NCI-H774 (cell line): ENCODE measurements at places on chromosomes 6 and 20.

DNA sequence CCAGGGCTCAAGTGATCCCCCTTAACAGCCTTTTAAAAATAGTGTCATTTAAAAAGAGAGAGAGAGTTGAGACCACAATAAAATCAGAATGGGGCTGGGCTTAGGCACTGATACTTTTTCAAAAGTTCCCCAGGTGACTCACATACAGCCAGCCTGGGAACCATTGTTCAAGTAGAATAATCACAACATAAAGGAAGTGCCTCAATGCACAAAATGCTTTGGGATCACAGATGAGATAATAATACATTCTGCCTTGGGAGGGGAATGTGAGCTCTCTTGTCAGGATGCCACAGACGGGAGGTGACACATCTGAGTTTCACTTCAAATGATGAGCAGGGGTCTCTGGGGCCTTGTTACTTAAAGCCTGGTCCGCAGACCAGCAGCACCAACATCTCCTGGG lies 34.0 kb upstream of the GABRR1 start:
- no peak for DNase-seq

DNA sequence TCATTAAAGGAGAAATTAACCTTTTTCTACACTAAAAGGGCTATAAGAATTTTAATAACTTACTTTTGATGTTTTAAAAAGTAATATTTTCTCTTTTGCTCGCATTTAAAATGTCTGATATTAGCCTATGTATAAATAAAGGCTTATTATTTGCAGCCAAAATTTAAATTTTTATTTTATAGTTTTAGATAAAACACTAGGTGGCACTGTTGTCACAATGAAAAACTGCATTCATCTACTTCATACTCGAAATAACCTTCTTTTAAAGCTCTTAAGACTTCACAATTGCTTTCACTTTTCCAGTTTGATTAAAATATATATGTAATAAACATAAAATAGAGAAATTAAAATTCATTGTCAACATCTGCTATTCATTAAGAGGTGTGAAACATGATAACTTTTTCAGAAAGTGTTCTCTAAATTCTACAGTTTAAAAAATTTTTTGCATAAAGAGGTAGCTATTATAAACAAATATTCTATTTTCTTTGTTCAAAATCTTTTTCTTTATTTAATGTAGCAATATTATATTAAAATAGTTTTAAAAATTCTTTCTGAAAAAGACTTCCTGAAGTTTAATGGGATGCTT lies 78.8 kb upstream of the DEFB112 start:
- DNase-seq, result no peak

DNA sequence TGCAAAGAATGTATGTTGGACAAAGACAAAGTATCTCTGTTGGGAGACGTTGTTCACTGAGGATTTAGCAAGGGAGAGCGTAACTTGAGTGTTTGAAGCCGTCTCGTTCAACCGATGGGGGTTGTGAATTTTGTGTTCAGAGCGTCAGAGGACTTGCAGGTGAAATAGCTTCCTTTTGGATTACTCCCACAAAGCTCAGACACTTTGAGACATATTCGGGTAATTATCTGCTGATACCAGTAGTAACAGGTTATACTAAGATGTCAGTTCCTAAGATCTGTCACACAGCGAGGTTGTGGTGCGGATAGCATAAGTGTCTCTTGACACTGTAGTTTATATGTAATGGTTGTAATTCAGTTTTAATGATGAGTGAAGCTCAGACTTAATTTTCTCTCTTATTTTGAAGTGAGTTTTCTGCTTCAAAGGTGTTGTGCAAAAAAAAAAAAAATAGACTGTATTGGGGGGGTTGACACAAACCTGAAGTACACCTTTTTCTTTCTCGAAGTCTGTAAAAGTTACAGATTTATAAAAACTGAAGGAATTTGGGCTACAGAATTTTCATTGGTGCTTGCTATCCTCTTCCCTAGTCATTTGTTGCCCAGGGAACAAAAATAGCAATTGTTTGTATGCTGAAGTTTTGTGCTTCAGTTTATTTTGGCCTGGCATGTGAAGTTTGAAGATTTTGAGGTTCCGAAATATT lies 1.7 kb downstream of the ASXL1 start:
- no peak for DNase-seq

DNA sequence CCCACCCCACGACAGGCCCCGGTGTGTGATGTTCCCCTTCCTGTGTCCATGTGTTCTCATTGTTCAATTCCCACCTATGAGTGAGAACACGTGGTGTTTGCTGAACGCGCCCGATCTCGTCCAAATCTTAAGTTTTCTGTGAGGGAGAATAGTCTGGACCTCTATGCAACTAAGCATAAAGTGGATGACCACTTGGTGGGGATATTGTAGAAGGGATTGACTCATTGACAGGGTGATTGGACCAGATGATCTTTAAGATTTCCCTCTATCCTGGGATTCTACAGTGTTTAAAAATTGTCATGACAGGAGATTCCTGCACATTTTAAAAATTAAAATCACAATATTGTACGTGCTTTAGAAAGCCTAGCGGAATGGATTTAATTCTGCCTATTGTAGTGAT lies 141.3 kb downstream of the TRMT11 start:
- no peak for DNase-seq

GRCh38 chr20:3306068-3306467 lies 67.1 kb upstream of the SLC4A11 start:
- no peak for DNase-seq

GRCh38 chr6:5230081-5230480 lies 30.7 kb downstream of the LYRM4 start:
- no peak for DNase-seq

GRCh38 chr6:53172468-53172803 lies 23.8 kb upstream of the GCM1 start:
- no peak for DNase-seq

DNA sequence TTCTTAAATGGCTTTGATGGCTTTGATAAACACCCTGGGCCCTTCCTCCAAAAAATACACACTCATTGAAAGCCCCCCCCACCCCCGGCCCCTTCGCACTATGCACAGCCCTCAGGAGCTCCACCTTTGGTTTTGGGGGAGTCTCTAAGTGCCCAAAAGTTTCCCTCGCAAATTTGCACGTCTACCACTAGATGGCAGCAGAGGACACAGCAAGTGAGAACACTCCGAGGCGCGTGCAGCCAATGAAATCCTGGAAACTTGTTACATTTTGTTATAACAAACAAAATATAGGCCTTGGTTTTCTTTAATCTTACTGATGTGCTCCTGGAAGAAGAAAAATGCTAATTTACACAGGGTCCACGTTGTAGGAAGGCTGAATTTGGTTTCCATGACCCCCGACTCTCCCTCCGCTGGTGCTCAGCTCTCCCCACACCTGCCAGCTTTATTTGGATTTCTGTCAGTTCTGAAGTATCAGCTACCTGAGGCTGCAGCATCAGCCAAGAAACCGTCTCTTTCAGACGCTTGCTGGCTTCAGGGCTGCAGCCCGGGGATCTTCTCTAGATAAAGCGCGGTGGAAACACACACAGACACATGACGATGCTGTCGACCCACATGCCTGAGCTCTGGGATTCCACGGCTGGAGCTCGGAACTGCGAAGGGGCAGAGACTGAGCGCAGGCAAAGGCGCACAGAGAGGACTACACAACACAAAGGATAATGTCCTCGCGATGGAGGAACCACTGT lies 148.3 kb upstream of the RPS6KA2 start:
- DNase-seq, result peak; percentile 83

- no peak for DNase-seq
Observed at GRCh38 chr6:90266905-90267621, 29.6 kb downstream of the BACH2 start.

DNA sequence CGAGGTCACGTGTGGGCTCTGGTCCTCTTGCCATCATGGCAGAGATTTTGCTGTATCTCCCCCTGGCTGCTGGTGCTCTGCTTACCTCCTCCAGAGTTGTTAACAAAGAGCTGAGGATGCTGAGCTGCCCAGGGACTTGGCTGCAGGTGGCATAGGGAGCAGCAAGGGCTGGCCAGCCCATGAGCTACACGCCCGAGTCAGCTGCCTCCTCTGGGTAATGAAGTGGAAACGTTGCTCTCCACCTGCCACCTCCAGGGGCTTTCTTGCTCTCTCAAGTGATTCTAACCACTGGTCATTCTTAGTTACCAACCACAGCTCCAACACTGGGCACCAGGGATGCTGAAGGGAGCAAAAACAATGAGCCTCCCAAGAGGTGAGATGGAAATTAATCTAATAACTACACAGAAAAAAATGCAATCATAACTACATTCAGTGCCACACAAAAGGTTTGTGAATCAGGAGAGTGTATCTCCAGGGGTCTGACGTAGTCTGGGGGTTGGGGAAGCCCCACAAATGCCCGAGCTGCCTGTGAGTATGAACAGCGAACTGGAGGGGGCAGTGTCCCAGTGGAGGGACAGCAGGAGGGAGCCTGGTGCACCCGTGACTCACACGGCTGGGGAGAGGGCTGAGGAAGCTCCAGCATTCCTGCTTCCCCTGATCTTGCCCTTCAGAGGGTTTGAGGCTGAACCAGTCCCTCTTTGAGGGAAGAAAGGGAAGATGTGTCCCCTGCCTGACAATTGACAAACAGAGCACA lies 78.7 kb downstream of the CDH26 start:
- no peak for DNase-seq

DNA sequence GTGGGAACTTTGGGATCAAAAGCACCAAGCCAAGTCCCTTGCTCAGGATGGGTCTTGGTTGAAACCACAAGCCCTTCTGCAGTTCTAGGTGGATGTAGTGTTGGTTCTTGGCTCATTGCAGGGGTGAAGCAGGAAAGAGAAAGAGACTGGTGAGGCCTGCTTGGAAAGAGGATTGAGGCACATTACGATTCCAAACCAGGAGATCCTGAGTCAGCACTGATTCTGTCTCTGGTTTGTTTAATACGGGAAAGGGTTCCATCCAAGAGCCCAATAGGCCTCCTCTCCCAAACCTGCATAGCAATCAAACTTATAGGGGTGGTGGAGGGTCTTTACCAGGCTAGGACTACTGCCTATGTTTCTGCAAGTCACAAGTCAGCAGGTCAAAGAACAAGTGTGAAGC lies 24.3 kb downstream of the NSFL1C start:
- no peak for DNase-seq

- DNase-seq, result no peak
Observed at GRCh38 chr6:95589826-95590570, 12.7 kb downstream of the MANEA start.

- no peak for DNase-seq
Observed at GRCh38 chr20:53688085-53688484, 94.4 kb upstream of the ZNF217 start.

DNA sequence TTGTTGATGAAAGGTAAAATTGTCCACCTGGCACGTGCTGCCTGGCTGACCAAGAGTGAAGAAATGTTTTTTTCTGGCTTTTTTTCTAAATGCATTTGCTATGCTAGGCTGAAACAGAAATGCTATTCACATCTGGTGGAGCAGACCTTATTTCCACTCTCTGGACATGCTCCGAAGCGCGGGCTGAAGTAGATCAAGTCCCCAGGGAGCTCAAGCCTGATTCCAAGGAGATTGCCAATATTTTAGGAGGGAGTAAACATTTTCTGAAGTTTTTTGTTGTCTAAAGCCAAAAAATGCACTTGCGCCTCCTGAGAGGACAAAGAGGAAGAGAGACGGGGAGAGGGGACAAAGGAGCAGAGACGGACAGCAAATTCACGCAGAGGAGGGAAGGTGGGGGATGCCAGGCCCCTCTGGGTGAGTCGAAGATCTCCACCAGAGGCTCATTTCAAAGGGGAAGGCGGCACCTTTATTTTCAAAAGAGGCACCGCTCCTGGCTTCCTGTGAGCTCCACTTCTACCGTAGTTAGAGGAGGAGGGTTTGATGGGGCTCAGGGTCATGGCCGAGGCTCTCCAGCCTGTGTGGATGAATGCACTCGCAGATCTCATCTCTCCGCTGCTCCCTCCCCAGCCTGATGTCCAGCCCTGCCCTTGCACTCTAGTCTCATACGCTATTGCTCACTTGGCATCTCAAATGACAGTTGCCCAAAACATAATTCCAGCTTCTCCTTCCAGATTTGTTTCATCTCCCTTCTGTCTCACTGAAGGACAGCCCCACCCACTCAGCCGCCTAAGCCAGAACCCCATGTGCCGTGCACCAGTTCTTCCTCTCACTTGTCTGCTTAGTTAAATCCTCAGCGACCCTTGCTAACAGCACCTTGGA lies 23.1 kb upstream of the SMOC2 start:
- no peak for DNase-seq

- no peak for DNase-seq
Observed at GRCh38 chr6:157267654-157268053, 55.7 kb downstream of the TMEM242 start.

GRCh38 chr6:132471787-132472186 lies 41.1 kb downstream of the STX7 start:
- DNase-seq, result no peak

- DNase-seq, result no peak
Observed at GRCh38 chr20:24782801-24783630, 166.1 kb upstream of the CST7 start.

GRCh38 chr20:41174373-41174772 lies 37.0 kb downstream of the PLCG1 start:
- no peak for DNase-seq

DNA sequence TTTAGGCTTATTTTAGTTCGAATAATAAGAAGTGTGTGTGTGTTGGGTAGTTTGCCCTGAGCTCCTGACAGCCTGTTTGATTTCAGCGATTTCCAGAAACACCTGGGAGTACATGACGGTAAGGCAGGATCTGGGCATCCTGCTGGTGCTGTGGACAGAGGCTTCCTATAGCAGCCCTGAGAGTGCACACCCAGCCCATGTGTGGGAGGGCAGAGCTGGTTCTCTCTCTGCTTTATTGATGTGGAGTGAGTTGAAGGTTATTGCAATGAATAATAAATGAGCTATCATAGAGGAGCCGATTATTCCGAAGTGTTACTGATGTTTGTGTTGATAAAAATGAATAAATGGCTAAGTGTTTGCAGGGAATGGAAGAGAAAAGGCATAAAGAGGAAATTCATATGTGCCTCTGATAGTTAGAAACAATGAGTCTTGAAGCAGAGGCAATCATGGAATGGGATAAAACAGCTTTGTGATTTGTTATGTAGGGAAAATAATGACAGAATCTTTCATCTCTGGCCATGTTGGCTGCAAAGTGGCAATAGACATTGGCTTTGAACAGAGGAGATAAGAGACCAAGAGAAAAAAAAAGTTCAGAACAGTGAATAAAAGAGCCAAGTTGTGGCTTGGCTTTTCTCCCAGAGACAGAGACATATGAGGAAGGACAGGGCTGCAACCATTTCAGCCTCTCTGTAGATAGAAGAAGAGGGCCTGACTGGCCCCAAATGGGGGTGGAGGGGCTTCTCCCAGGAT lies 166.2 kb upstream of the CHD6 start:
- no peak for DNase-seq

DNA sequence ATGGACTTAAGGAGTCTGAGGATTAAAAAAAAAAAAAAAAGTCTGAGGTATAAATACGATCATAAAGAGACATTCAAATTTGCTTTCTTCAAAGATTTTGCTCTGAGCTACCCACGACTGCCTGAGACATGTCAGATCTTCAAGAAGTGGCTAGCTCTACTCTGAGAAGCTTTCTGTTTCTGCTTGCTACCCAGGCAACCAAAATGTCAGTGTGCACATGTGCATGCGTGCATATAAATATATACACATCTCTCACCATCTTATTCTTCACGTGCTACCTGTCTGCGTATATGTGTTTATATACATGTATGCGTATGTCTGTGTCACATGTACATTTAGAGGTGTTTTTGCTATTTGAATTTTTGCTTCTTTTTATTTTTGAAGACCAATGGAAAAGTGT lies 299.6 kb upstream of the STXBP5 start:
- no peak for DNase-seq

GRCh38 chr6:138004430-138005287 lies 102.6 kb downstream of the PERP start:
- DNase-seq, result peak; percentile 11
